ENCODE measurements at places on chromosomes 16 and 17. TPM values are rescaled to one million over a fixed set of nuclear protein-coding genes. Genes with fewer than 3 reads are reported as not detected.

GRCh38 chr17:56594320-56595107 is 1.0 kb downstream of the NOG start:
- peaks cover 11% of the 10 kb centered on the region for H3K4me1 ChIP-seq
- no peak overlapping the region for H3K27ac ChIP-seq
- H3K36me3 ChIP-seq, result no peaks in the 10 kb centered on the region
- H3K4me3 ChIP-seq, result peak overlapping the region; percentile 50

DNA sequence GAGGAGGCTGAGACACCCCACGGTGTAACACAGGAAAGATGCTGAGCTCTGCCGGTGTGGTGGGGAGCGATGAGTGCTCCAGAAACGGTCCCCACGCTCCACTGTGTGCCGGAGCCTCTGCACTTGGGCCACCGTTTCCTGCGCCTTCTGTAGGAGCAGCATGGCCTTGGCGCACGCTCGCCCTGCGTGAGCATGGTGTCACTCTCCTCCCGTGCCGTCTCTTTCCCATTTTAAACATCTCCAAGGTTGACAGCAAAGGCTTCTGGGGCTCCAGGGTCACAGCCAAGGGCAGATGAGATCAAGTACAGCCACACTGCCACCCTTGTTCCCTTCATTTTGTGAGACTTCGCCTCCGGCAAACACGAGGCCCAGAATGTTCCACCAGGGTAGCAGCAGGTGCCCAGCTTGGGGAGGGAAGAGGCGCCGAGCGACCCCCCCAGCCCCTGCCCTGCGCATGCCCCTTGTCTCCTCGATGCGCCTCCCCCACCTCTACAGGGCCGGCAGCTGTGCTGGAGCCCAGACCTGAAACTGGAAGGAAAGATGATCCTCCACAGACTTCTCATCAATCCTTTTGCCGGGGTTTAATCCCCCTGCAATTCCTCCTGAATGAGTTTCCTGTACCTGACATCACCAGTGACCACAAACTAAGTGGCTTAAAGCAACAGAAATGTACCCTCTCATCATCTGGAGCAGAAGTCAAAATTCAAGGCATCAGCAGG is 19.9 kb upstream of the OSGIN1 start:
- H3K27ac ChIP-seq, result no peak overlapping the region
- H3K36me3 ChIP-seq, result no peaks in the 10 kb centered on the region
- H3K4me3 ChIP-seq, result no peak overlapping the region
- no peaks in the 10 kb centered on the region for H3K4me1 ChIP-seq

GRCh38 chr17:76198702-76199101 is 41.6 kb downstream of the RNF157 start:
- peaks cover 3% of the 10 kb centered on the region for H3K4me1 ChIP-seq
- H3K4me3 ChIP-seq, result no peak overlapping the region
- H3K27ac ChIP-seq, result no peak overlapping the region
- no peaks in the 10 kb centered on the region for H3K36me3 ChIP-seq

DNA sequence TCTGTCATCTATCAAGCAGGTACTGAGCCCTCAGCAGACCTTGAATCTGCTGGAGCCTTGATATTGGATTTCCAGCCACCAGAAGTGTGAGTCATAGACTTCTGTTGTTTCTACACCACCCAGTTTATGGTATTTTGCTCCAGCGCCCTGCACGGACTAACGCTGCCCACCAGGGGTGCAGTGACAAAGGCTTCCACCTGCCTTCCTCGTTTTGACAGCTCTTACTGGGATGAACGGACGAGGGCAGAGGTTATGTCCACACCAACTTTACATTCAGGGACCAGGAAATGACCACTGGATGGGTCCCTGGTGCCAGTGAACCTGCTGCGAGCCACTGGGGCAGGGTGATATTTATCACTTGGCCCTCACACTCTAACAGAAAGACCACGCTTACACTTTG is 66.6 kb upstream of the CBX4 start:
- no peak overlapping the region for H3K4me3 ChIP-seq
- no peak for DNase-seq
- H3K27ac ChIP-seq, result no peak overlapping the region
- H3K27me3 ChIP-seq, result no peaks in the 10 kb centered on the region
- H3K36me3 ChIP-seq, result no peaks in the 10 kb centered on the region

DNA sequence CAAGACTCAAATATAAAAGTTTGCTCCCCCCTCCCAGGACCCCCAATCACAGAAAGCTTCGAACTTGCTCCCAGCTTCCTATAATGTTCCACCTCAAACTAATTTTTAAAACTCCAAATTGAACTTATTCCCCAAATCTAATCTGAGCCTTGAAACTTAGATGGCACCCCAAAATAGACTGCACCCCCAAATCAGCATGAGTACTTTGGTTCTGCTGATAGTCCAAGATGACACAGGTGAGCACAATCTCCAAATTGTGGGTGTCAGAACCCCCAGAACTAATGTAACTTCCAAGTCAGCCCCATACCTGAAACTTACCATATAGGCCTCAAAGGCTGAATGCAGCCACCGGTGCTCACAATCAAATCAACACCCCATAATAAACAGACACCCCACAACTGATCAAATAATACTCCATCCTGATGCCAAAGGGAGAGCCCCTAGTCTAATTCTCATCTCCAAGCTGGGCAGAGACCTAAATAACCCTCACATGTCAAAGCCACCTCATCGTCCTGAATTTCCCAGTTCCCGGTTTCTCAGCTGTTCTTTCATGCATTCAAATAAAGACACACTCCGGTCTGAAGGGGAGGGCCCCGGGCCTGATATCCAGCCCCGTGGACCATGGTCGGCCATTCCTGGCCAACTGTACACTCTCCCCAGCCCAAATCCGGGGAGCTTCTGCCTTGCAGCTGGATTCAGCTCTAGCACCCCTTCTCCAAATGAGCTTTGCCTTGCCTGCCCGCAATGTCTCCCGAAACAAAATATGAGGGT is 1.8 kb upstream of the BCL6B start:
- no peak for DNase-seq
- H3K27ac ChIP-seq, result no peak overlapping the region
- H3K36me3 ChIP-seq, result no peaks in the 10 kb centered on the region

GRCh38 chr17:32100971-32101631 is 41.2 kb upstream of the RHOT1 start:
- no peak for DNase-seq
- H3K27ac ChIP-seq, result no peak overlapping the region
- no peaks in the 10 kb centered on the region for H3K36me3 ChIP-seq
- H3K27me3 ChIP-seq, result no peaks in the 10 kb centered on the region

DNA sequence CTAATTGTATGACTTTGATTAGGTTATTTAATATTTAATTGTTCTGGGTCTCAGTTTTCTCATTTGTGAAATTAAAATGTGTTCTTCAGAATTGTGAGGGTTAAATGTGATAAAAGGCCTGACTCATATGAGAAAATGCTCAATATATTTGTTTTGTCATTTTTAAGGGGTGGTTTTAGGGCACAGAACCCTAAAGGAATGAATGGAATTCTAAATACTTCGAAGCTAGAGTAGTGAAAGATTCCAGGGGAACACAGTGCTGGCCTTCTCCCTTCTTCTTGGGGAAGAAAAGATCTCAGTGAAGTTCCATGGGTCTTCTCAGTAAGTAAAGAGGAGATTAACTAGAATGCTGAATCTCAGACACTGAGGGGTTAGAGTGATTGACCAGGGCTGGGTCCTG is 3.9 kb upstream of the SMPD3 start:
- peaks cover 10% of the 10 kb centered on the region for H3K27me3 ChIP-seq
- no peaks in the 10 kb centered on the region for H3K36me3 ChIP-seq
- peaks cover 8% of the 10 kb centered on the region for H3K4me1 ChIP-seq
- no peak for DNase-seq
- no peak overlapping the region for H3K27ac ChIP-seq

Gene CDR2
- polyA plus RNA-seq, result 16.3 TPM

- no peak overlapping the region for H3K4me3 ChIP-seq
- no peaks in the 10 kb centered on the region for H3K27me3 ChIP-seq
- H3K36me3 ChIP-seq, result no peaks in the 10 kb centered on the region
- no peak overlapping the region for H3K27ac ChIP-seq
Observed at GRCh38 chr17:28963055-28963611, 11.8 kb upstream of the PHF12 start.

DNA sequence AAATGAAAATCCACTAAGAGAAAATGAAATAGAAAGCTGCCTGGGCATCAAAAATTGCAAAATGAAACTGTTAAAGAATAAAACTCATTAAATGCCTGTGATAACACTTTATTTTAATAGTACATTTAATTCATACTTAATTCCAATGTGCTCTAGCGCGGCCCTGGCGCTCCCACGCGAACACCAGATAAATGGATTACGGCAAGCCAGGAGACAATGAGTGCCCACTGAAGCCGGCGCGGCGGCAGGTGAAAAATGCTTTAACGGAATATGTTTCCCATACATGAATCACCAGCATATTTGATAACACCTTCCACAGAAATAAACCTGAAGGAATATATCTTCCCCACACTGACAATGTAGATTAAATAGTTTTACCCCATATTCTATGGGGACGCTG is 245.5 kb downstream of the RBFOX3 start:
- H3K27ac ChIP-seq, result no peak overlapping the region
- H3K27me3 ChIP-seq, result no peaks in the 10 kb centered on the region
- H3K36me3 ChIP-seq, result no peaks in the 10 kb centered on the region
- H3K4me1 ChIP-seq, result no peaks in the 10 kb centered on the region
- no peak overlapping the region for H3K4me3 ChIP-seq

Gene NEUROD2
- polyA plus RNA-seq, result not detected

Gene CACNA1G
- polyA plus RNA-seq, result 2.9 TPM

Gene TP53TG3D
- not detected for polyA plus RNA-seq

Gene METTL26
- polyA plus RNA-seq, result 186 TPM

- no peak overlapping the region for H3K27ac ChIP-seq
- DNase-seq, result no peak
- peaks cover 8% of the 10 kb centered on the region for H3K4me1 ChIP-seq
- no peaks in the 10 kb centered on the region for H3K27me3 ChIP-seq
Observed at GRCh38 chr17:73582359-73582758, 61.9 kb downstream of the SDK2 start.

Gene TNP2
- polyA plus RNA-seq, result not detected

- peaks cover 4% of the 10 kb centered on the region for H3K4me1 ChIP-seq
- DNase-seq, result no peak
- no peaks in the 10 kb centered on the region for H3K27me3 ChIP-seq
Observed at GRCh38 chr17:44221862-44222111, 2.3 kb upstream of the UBTF start.

GRCh38 chr16:4944333-4945281 is 7.7 kb upstream of the PPL start:
- peaks cover 20% of the 10 kb centered on the region for H3K4me1 ChIP-seq
- no peaks in the 10 kb centered on the region for H3K36me3 ChIP-seq
- DNase-seq, result peak; percentile 71
- no peak overlapping the region for H3K4me3 ChIP-seq
